ENCODE measurements at places on chromosomes 5 and 9. TPM values are rescaled to one million over a fixed set of nuclear protein-coding genes. Genes with fewer than 3 reads are reported as not detected.

OR1J2 gene
- not detected for total RNA-seq

GFI1B gene
- total RNA-seq = 3.1 TPM

PCDHB12 gene
- 1.5 TPM for total RNA-seq

SPINK13 gene
- not detected for total RNA-seq

TMEM215 gene
- not detected for total RNA-seq

CAMK4 gene
- 16.5 TPM for total RNA-seq

SHOC1 gene
- not detected for total RNA-seq

IRX1 gene
- not detected for total RNA-seq

NPR3 gene
- 5.4 TPM for total RNA-seq

SPARC gene
- total RNA-seq = 963 TPM

RFESD gene
- 2.2 TPM for total RNA-seq

DNA sequence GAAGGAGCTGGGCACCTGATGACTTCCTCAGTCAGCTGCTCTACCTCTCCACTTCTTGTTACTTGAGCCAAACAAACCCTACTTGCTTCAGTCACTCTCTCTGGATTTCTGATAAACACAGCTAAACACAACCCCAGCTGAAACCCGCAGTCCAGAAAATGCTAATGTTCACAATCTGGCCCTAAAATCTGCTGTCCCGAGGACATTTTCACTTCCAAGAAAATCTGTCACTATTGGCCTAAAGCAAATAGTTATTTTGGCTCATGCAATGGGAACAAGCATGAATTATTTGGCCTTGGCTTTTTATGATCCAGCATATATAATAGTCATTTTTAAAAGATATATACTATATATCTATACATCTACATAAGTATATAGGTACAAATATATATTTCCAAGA lies 19.1 kb downstream of the FAM81B start:
- no peak for DNase-seq

DNA sequence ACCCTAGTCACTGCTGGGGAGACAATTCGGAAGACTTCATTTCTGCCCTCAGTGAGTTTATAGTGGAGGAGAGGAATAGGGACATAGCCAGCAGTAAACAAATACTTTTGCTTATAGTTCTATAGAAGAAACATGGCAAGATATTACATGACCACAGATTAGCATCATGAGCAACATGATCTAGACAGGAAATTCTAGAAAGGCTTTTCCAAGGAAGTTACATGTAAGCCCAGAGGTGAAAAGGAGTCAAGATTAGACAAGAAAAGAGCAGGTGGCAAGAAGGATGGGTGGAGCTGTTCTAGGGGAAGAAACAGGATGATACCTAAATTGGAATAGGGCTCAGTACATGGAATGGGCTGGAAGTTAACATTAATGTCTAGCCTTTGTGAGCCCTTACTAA lies 82.8 kb upstream of the MYO10 start:
- DNase-seq = no peak

GRCh38 chr9:88355166-88355565 lies 33.1 kb upstream of the SPIN1 start:
- DNase-seq = no peak

GRCh38 chr5:1096838-1097237 lies 15.0 kb downstream of the SLC12A7 start:
- DNase-seq = no peak

DNA sequence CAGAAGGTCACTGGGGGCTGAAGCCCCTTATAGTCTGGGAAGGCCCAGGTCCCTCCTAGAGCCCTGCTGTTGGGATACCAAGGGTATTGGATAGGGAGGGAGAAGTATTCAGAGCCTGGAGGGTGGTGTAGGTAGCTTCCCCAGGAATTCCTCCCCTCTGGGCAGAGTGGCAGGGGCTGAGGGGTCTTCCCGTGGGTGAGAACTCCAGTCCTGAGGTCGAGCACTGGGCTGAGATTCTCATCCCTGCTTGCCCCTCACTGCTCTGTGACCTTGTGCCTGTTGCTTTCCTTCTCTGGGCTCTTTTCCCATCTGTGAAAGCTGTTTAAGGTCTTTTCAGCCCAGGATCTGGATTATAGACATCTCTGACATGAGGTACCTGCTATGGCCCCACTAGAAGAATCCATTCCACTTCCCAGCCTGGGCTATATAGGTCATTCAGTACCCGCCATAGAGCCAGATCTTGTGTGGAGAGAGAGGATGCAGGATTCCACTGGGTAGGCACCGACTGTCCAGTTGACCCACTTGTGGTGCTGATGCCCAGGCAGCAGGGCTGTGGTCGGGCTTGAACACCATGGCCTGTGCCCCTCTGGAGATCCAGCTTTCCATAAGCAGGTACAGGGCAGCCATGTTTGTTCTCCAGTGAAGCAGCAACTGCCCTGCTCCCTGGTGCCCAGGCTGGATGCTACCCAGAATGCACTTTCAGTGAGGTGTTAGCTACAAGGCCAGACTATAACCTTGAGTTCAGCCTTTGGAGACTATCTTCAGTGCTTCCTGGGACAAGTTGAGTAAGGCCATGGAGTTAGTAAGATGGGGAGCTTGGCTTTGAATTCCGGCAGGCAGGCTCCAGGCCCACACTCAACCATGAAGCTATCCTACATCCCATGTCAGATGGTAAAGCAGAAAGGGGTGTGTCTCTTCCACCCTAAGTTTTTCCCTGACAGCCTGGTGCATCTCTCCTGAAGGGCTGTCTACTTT lies 60.1 kb downstream of the AMBP start:
- DNase-seq = peak; percentile 55

- no peak for DNase-seq
Observed at GRCh38 chr5:112186401-112186990, 232.6 kb downstream of the EPB41L4A start.

DNA sequence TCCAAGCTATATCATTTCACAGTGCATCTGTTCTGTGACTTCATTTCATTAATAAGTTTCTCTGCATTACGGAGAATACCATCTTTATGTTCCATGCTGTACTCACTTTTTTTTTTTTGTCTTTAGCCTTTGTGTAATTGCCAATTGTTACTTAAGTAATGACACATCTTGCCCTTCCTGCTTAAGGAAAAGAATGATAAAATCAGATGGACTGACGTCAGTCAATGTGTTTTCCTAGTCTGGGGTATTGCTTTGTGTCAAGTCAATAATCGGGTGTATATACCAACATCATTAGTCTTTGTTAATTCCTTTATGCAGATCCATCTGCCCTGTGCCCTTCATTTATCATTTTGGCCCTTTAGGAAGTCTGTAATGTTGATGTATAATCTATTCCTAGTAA lies 133.5 kb downstream of the CD180 start:
- DNase-seq = no peak

DNA sequence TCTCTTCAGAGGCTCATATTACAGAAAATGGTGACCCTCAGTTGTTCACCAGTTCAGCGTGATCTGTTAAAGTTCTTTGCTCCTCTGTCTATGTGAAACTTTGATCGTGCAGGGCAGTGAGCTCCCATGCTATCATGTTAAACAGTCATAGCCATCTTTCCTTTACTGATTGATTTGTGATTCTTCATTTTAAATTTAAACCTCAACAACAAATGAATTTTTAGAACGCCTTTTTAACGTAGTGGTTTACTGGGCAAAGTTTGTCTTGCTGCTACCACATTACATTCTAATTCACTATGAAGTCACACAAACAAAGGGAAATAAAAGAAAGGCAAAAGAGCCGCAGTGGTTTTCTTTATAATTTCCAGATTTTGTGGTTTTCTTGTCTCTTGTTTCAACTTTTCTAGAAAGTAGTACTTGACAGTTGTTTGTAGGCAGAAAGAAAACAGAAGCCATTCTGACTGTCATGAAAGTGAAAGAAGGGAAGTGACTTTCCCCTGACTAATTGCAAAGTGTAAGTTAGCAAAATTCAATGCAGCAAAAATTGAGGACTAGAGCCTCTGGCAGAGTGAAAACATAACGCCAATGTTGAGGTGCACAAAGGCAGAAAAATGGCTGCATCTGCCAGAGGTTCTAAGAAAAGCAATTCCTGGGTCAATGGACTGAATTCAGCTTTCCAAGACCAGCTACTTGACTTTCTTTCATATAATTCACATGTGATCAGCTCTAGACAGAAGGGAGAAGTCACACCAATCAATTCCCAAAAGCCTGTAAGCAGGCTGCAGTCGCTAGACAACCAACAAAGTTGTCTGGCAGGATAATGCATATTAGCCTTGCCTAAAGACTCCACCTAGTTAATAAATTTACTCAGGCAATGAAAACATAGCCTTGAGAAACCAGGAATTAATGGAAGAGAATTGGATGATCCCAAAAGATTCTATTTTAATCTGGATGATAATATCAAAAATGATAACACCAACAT lies 7.1 kb upstream of the IFNA6 start:
- no peak for DNase-seq

GRCh38 chr9:3793971-3794383 lies 268.2 kb upstream of the RFX3 start:
- no peak for DNase-seq

- DNase-seq = no peak
Observed at GRCh38 chr9:18596920-18597319, 123.0 kb downstream of the ADAMTSL1 start.

DNA sequence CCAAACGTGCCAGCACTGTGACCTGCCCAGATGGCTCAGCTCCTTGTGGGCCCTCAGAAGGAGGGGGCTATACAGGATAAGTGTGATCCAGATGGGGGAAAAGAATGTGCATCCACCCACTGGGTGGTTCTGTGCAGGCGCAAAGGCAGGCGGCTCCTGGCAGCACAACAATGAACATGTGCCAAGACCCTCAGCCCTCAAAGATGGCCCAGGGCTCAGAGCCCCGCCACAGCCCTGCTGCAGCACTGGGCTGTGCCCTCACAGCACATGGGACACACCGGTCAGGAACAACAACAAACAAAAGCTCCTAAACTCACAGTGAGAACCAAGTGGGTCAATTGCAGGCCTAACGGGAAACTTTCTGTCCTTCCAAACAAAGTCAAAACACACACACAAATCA lies 4.7 kb downstream of the SEMA4D start:
- no peak for DNase-seq

DNA sequence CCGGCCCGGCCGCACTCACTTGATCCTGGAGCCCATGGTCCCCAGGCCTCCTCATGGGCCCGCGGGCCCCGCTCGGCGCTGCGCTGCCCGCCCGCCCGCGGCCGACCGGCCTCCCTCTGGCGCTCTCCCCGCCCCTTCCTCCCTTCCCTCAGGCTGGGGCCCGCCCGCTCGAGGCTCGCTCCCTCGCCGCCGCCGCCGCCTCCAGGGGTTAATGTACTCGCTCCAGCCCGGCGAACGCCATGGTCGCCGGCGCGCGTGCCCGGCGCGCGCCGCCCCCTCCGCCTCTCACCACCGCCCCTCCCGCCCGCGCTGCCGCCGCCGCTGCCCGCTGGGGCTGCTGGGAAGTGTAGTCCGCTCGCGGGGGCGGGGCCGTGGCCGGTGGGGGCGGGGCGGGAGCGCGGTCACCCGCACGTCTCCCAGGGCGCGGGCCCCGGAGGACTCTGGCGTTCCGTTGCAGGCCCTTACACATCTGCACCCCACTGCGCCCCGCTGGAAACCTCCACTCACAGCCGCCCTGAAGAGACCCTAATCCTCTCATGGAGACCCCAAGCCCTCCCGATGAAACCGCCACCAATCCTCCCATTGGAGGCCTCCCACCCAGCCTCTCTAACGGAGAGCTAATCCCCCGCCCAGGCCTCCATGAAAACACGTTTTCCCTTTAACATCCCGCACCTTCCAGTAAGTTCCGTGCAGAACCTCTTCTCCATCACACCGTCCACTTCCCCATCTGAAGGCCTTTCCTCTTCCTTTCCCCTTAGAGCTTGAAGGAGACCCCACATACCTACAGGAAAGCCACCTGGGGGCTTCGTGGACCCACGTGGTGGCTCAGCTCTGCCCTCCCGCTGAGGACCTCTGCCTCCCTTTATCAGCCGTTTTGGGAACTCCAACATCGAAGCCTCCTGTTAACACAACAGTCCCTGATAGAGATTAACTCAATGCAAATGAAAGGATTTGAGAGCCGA lies at the start of gene DENND1A:
Gene DENND1A (minus strand): TSS at position 257 of the 962 bp plus-strand sequence. CDS start 221 bp downstream, at position 36.
- peak; percentile 98 for DNase-seq

GRCh38 chr9:76644647-76645250 lies 119.5 kb upstream of the PCA3 start:
- DNase-seq = no peak

DNA sequence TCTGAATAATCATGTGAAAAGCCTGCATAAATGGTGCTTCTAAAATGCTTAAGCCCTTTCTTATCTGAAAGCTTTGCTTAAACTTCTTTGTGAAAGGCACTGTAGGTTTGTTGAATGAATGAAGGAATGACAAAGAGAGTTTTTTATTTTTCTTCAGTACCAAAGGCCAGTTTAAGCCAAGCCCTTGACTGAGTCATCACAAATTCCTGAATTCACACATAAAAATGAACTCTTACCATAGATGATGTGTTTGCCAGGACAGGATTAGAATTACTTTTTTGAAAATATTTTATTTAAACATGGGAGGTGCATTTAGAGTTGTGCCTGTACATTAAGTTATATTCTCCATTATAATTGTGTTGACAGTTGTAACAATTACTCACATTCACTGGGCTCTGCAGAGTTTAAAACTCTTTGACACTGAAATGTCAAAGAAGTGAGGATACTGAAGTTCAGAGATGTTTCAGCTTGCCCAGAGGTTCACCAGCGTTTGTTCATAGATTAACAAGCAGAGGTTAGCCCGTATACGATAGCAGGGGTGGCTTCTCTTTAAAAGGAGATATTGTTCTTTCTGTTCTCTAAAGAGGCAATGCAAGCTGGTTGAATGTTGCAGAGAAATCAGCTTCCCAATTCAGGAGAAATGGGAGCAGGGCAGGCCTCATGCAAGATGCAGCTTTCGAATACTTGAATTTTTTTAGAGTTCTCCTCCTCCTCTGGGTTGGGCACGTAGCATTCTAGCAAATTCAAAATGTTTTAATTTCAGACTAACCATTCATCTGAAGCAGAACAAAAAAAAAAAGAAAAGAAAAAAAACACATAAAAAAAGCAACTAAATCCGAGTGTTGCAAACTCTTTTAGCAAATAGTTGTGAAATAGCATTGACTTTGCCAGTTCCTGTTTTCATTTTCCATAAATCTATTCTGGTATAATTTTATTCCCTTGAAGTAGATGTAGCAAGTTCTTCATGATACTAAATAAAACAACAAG lies 358.7 kb upstream of the KLF4 start:
- DNase-seq = no peak

DNA sequence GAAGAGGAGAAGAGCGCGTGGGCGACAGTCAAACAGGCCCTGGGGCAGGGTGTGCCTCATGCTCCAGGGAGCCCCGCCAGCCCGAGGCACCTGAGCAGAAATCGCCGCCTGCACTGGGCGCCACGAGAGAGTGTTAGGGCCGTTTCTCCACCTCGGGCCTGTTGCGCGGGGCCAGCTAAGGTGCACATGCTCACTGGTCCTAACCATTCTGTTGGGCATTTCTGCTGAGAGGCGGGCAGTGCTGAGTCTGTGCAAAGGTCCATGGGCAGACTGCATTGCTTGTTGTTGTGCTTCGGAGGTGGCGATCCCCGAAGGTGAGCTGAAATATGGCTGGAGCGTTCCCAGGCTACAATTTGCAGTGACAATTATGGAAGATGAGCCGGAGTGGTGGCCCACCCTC lies 367.8 kb upstream of the SPATA31A5 start:
- no peak for DNase-seq

DNA sequence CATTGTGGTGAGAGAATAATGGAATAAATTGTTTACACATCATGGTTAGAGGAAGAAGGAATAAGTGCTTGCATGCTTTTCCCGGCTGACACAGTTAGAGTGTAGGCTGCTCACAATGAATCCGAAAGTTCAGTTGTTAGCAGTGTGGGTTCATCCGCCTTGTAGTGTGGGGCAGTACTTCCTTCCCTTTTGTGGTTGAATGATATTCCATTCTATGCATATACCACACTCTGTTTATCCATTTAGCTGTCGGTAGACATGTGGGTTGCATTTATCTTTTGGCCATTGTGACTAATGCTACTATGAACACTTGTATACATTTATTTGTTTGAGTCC lies 84.0 kb downstream of the COL5A1 start:
- no peak for DNase-seq

- no peak for DNase-seq
Observed at GRCh38 chr9:19481121-19481870, 72.5 kb downstream of the ACER2 start.
